Suprapubic skin (tissue), 4 donors: ENCODE measurements at places on chromosomes 4 and X.

GRCh38 chr4:32226204-32226603 is 1506.0 kb downstream of the PCDH7 start:
- no peak for DNase-seq

DNA sequence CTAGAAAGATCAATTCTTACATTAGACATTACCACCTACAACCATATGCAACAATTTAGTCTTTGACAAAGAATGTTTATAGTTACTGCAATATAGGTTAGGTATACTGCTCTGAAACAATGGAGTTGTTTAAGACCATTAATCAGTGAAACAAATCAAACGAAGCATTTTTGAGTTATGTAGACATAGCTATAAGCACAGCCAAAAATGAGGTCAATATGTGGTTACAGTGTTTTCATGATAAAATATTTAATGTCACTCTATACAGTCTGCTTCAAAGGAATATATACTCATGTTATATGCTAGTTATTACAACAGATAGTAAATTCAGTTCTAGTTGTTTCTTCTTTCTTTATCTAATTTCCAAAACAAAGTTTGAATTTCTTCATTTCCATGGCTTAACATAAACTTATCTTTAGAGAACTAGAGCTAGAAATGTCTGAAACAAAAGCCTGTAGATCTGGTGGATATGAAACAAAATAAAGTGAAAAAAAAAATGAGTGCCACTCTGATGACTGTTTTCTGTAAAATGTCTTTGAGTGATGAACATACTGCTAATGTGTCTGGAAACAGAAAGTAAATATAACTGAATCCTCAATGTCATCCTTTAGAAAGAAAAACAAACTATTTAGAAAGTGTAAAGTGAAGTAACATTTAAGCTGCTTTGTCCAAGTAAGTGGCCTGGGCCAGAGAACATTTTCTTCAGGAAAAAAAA is 809.0 kb downstream of the FAT4 start:
- DNase-seq = no peak

GRCh38 chr4:38176165-38176564 is 216.0 kb downstream of the PTTG2 start:
- no peak for DNase-seq

DNA sequence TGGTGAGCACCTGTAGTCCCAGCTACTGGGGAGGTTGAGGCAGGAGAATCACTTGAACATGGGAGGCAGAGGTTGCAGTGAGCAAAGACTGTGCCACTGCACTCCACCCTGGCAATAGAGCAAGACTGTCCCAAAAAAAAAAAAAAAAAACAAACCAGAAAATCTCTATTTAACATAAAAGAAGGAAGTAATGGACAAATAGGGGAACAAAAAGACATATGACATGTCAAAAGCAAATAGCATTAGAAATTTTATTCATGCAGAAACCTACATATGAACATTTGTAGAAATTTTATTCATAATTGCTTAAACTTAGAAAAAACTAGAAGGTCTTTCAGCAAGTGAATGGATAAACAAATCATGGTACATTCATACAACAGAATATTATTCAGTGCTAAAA is 97.1 kb upstream of the SH3RF1 start:
- DNase-seq = no peak

- peak; percentile 61 for DNase-seq
Measured at GRCh38 chrX:136214551-136214950, 36.6 kb downstream of the MAP7D3 start.

- no peak for DNase-seq
Measured at GRCh38 chr4:23337292-23337691, 552.6 kb downstream of the PPARGC1A start.

GRCh38 chr4:150402871-150403272 is 179.1 kb upstream of the MAB21L2 start:
- DNase-seq = no peak

- DNase-seq = no peak
Measured at GRCh38 chr4:13331827-13332226, 152.3 kb downstream of the RAB28 start.

DNA sequence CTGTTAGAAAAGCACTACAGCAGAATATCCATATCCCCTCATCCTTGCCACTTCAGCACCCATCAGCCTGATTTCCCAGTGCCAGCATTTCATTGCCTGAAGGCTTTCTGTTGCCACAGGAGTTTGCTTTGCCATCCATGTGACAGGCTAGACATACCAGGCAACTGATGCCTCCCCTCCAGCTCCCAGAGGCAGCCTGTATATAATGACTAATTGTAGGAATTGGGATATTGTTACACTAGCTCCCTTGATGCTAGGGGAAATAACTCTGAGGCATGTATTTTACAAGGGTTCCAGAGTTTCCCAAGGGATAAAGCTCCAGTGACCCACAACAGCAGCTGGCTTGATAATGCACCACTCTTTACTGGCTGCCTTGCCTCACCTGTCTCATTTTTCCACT is 608.0 kb upstream of the FTHL17 start:
- DNase-seq = no peak

DNA sequence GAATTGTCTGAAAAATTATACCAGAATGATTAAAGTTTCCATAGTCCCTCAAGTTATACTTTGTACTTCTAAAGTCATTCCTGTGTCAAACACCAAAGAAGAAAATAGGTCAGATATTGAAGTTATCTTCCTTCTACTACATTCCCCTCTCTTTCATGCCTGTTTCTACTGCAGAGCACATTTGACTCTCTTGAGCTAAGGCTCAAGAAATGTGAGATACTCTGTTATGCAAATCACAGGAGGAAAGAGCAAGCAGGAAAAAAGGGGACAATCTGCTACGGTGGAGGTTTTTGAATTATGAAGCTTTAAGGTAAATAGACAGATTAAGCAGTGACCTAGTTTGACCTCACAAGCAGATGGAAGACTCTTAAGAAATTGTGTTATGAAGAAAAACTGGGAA is 198.9 kb upstream of the LDB2 start:
- no peak for DNase-seq

DNA sequence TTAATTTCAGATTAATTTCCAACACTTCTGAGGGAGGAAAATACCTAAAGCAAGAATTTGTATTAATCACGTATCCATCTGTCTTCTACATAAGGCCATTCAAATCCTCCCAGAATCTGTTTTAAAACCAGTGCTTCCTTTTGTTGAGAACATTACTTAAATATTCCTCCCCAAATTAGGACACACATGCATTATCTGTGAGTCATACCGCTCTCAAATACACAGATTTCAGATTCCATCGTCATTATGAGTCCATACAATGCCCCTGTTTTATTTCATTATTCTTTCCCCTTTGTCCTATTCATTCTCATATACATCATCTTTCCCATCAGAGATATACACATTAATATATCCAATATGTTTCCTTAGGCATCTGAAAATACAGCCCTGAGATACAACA is 57.3 kb upstream of the PRSS12 start:
- DNase-seq = no peak

- no peak for DNase-seq
Measured at GRCh38 chr4:177595386-177595785, 153.1 kb upstream of the AGA start.

DNA sequence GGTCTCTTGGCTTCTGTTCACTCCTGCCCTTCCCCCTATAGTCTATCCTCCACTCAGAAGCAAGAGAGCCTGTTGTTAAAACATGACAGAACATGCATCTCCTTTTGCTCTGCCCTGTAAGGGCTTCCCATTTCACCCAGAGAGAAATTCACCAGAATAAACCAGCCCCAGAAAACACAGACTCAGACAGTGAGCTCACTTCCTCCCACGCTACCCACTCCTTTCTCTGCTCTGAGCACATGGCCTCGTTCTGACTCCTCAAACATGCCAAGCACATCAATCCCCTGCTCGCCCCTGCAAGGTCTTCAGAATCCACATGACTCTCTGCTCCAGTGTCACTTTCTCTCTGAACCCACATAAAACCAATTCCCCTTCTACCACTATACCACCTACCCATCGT is 50.4 kb downstream of the MID1 start:
- DNase-seq = no peak

GRCh38 chr4:182140547-182140946 is 102.7 kb upstream of the TENM3 start:
- no peak for DNase-seq

DNA sequence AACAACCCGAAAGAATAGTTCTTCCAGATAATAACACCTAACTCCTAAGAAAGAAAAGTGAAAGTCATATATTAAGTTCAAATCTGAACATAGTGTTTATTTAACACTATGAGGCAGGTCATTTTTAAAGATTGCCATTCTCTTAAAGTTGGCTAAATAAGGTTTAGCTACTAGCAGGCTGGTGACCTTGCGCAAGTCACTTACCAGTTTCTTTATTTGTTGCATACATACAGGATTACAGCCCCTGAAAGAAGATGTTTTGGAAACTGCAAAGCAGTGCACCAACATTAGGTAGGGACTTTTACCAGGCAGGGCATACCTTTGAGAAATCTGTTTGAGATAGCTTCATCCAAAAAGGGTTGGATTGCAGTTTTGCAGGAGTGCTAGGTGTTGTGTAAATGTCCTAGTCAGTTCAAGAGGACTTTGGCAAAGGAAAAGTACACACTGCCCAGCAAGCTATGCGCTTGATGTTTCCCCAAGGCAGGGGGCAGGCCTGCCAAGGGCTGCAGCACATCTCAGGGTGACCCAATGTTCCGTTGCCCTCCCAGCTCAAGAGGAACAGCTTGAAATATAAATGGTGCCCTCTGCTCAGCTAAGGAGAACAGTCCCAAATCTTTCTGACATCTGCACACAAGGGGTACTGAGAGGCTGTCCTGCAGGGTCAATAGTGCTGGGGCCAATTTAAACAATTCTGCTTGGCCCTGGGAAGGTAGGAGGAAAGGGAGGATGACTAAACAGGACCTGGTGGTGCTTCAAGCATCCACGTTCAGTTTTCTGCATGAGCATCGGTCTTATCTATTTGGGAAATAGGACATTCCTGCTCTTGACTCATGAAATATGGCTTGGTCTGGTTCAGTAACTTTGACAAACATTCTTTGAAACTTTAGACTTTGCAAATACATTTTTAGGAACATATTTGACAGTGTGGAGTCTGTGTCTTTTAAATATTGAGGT is 130.8 kb downstream of the COL4A6 start:
- no peak for DNase-seq

- no peak for DNase-seq
Measured at GRCh38 chrX:37590047-37590446, 18.6 kb downstream of the LANCL3 start.

DNA sequence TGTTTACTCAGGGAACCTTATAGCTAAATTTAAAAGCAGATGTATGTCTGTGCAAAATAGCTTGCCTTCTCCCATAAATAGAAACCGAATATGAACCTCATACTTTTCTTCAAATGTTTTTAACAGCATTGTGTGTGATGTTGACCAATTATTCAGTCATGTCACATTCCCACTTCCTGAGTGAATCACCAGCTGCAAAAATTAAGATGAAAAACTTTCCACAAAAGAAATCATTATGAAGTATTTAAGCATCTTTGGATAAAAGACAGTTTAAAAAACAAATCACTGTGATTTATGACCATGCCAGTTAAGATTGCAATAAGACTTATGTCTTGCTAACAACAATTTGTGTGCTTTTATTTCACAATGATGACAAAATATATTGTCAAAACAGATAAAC is 220.1 kb downstream of the PDGFC start:
- DNase-seq = no peak

DNA sequence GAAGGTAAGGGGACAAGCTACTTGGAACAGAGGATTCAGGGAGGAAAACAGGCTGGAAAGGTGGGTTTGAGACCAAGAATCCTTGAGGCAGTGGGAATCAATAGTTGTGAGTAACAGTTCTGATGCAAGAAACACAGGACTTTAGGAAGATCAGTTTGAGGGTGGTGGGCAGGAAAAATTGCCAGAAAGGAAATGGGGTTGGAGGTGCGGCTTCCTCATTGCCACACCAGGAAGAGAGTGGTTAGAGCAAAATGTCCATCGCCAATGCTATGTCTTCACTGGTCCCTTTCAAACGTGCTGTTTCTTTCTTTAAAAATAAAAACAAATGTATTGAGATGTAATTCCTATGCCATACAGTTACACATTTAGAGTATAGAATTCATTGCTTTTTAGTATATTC is 57.1 kb upstream of the NOCT start:
- no peak for DNase-seq

DNA sequence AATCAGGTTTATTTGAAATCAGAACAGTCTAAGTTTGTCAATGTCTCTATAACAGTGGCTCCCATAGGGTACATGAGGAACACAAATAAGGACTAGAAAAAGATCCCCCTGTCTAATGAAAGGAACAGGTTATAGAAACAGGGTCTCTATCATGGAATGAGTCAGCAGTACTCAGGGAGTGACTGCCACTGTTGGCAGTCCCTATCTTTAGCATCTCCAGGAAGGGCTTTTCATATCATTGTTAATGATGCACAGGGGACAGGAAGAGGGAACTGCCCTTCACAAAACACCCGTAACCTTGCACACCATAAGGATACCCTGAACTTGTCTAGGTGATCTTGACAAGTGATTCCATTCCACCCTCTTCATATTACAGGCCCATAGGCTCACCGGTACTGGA is 38.5 kb upstream of the SMIM10L2A start:
- no peak for DNase-seq

GRCh38 chr4:164731827-164732474 is 22.0 kb upstream of the SMIM31 start:
- no peak for DNase-seq

DNA sequence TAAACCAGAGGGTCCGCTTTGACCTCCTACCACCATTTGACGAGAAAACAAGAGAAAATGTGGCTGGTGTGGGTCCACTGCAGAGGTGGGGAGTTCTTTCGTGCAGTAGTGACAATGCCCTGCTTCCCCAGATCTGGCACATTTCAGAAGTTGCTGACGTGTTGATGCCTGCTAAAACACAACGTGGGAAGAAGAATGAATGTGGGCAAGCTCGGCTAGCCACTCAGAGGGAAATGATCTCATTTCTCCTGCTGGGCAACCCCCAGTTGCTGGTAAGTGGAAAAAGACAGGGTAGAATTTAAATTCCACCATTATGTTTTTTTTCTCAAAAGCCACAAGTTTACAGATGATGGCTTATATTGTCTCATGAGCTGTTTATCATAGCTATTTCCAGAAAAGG is 77.9 kb downstream of the LUZP4 start:
- no peak for DNase-seq

GRCh38 chrX:44144177-44144945 is 171.2 kb upstream of the NDP start:
- DNase-seq = no peak

GRCh38 chr4:55032788-55033187 is 92.6 kb downstream of the KDR start:
- DNase-seq = no peak

- no peak for DNase-seq
Measured at GRCh38 chrX:85851418-85851817, 195.9 kb downstream of the CHM start.

- DNase-seq = no peak
Measured at GRCh38 chr4:48902266-48902665, 4.3 kb downstream of the OCIAD2 start.

GRCh38 chr4:112910109-112910736 is 139.2 kb upstream of the ANK2 start:
- DNase-seq = no peak

GRCh38 chr4:60033826-60034225 is 1166.3 kb upstream of the ADGRL3 start:
- DNase-seq = no peak

- DNase-seq = no peak
Measured at GRCh38 chr4:153490985-153491483, 24.9 kb downstream of the TMEM131L start.

GRCh38 chrX:155819525-155819924 is 61.6 kb upstream of the VAMP7 start:
- no peak for DNase-seq

- DNase-seq = no peak
Measured at GRCh38 chrX:64176876-64177275, 28.6 kb downstream of the AMER1 start.
